Activated CD8-positive, alpha-beta memory T cell treated with anti-CD3 and anti-CD28 coated beads, Interleukin-2, amount 10 ng/mL, durations not matched to agents 7 days and 5 days (primary cell): ENCODE measurements at places on chromosomes 4 and X. TPM values are rescaled to one million over a fixed set of nuclear protein-coding genes. Genes with fewer than 3 reads are reported as not detected.

The SLC4A4 gene
- 2.5 TPM for total RNA-seq

The NPY1R gene
- total RNA-seq = not detected

The ARHGAP6 gene
- not detected for total RNA-seq

The SLC16A2 gene
- not detected for total RNA-seq

The PGAM4 gene
- total RNA-seq = not detected

The CXorf38 gene
- total RNA-seq = 22.8 TPM

The CHRNA9 gene
- total RNA-seq = 0.18 TPM

The RPA4 gene
- 0.52 TPM for total RNA-seq

The AREG gene
- total RNA-seq = 0.53 TPM

The WNK3 gene
- total RNA-seq = 0.21 TPM

The CT45A10 gene
- not detected for total RNA-seq

The FAM9B gene
- not detected for total RNA-seq

DNA sequence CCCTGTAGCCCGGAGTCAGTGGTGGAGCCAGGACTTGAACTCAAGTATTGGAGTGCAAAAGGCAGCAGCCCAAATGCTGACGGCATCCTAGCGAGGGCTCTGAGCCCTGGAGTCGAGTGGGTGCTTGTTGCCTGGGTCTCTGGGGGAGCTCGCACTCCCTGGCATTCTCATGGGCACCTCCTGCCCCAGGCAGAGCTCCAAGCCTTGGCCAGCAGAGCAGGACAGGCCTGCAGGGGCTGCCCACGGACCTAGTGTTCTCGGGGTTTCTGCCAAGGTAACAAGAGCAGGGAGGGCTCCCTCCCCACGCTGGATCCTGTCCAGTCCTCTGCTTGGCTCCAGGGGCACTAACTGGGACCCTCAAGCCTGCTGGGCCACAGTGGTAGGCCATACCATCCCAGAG lies 17.6 kb upstream of the WFS1 start:
- DNase-seq = no peak

DNA sequence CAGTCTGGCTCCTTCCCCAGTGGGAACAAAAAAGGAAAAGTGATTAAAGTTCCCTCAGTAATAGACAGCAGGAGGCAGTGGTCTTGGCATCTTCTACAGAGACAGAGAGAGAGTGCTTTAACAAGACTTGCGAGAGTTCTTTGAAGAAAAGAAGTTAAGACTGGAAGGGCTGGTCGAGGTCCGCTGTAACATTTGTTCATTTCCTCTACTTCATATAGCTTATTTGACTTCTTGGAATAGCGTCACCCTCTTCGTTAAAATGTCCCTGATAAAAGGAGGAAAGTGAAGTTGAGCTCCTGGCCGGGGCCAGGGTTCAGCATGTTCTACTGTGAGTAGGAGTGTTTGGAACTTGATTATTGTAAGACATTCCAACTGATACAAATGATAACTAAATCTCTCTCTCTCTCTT lies 179.8 kb downstream of the SLIT2 start:
- no peak for DNase-seq

DNA sequence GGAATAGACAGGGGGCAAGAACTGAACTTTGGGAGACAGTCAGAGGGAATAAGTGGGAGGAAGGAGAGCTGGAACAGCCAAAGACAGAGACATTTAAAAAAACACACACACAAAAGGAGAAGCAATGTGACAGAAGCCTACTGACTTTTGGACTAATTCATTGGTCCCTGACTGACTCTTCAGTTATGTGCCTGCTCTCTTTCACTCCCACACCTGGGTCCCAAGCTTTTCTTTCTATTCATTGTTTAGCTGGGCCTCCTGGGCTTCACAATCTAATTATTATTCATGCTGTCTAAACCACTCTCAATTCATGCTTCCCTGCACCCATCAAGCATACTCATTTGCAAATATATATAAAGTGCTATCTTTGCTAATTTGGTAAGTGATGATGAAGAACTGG lies 139.2 kb upstream of the IRS4 start:
- DNase-seq = no peak

DNA sequence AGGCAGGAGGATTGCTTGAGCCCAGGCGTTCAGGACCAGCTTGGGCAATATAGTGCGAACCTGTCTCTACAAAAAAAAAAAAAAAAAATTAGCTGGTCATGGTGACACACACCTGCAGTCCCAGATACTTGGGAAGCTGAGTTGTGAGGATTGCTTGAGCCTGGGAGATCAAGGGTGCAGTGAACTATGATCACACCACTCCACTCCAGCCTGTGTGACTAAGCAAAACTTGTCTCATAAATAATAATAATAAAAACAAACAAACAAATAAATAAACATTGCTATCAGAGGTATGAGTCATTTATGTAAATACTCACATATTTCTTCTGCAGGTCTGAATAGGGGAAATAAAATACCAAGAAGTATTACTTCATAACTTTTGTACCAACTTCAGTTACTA lies 1372.7 kb upstream of the AGA start:
- no peak for DNase-seq

DNA sequence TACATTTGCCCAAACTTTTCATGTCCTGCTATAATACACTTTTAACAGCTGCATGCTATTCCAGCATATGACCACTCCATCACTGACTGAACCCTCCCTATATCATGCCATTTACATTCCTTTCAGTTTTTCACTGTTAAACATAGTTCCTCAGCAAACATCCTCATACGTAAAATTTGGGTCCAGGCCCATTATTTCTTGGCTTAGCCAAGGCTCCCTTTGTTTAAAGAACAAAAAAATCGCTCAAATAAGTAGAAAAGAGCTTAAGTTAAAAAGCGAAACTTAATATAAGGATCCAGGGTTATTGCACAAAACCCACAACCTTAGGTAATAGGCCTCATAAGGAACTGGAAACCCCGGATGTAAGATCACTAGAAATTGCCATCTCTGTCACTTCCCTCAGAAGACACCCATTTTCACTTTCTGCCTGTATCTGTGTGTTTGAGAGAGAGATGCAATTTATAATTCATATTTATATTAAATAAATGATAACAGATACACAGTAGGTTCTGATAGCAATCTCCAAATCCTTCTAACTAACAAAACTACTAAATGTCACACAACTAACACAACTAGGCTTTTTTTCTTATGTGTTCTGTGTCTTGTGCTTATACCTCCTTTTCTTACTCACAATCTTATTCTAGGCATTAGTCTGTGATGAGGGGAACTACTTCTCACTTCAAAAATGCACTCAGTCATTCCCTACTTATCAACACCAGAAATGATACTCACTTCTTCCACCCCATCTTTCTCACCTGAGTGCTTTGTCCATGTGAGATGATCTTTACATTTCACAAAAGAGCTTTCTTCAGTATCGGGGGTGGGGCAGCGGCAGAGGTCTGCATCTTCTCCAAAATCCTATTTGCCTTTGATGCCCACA lies 59.9 kb upstream of the FAM241A start:
- no peak for DNase-seq

GRCh38 chr4:56937262-56937661 lies 29.6 kb downstream of the REST start:
- no peak for DNase-seq

DNA sequence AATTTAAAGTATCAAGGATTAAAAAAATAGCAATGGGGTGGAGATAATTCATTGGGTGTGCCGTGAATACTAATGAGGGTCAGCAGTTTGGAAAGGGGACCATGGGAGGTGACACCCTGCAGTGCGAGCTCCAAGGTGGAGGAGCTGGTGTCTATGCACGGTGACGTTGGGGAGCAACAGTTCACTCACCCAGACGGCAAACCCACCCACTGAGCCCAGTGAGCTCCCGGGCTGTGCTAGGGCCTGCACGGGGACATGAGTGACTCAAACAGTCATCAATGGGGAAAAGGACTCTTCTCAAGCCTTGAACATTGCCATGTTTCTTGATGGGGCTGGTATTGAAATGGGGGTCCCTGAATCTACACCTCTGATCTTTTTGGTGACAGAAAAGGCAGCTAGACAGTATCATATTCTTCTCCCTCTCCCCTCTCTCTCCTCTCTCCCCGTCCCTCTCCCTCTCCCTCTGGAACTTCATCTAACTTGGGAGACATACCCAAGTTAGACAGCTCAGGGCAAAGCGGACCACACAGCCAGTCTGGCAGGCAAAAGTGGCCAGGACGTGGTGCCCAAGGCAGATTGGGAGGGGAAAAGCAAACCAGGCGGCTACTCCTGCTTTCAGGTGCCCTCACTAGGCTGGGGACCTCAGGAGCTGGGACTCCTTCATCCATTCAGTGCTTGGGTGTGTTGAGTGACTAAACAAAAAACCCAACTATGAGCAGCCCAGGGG lies 26.3 kb upstream of the PPP2R2C start:
- no peak for DNase-seq

GRCh38 chr4:2364654-2365053 lies 53.8 kb downstream of the ZFYVE28 start:
- DNase-seq = peak; percentile 80

- DNase-seq = no peak
Measured at GRCh38 chrX:107894038-107894437, 68.4 kb downstream of the MID2 start.

DNA sequence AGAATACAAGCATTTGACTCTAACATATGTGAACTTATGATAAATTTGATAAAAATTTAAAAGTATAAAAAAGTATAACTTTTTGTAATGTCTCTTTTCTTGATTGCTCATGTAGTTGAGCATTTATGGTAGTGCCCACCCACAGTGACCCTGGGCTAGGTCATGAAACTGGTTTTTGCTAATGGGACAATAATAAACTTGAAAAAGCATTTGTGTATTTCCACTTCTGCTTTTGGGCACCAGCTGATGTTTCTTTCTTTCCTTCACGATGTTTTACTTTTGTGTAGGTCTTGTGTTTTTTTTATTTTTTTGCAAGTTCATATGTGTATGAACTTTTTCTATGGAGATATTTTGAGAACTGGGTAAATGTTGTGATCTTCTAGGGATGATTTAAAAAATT lies 313.1 kb downstream of the CBLL2 start:
- DNase-seq = no peak

- no peak for DNase-seq
Measured at GRCh38 chr4:25297528-25298242, 14.9 kb upstream of the ZCCHC4 start.

- peak; percentile 77 for DNase-seq
Measured at GRCh38 chr4:56909086-56909894, 1.6 kb downstream of the REST start.

DNA sequence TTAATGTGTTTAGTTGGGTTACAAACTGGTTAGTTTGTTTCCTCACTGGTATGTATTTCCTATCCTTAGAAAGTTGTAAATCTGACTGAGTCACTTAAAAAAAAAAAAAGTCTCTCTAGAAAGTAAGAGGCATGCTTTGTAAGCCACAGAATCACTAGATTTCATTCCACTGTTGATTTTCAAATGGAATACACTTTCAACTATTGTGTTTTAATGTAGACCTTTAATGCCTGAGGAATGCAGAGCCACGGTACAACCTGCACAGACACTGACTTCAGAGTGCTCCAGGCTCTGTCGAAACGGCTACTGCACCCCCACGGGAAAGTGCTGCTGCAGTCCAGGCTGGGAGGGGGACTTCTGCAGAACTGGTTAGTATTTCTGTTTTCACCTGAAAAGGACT lies 88.6 kb downstream of the HHIP start:
- DNase-seq = no peak

DNA sequence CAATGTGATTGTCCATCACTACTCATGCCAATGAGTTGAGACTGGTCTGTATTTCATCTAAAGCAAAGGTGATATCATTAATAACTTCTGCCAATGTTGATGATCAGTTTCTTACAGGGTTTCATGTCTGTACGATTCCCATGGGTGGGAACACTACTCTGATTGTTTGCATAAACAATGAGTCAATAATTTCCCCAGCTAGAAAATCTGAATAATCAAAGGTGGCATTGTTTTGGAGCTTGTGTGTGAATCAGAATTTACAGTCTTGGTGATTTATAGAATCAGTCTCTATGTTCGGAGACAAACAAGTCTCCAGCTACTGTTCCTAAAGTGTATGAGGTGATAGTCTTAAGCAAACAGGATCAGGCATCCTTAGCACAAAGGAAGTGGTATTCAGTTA lies 35.5 kb upstream of the PARM1 start:
- no peak for DNase-seq

DNA sequence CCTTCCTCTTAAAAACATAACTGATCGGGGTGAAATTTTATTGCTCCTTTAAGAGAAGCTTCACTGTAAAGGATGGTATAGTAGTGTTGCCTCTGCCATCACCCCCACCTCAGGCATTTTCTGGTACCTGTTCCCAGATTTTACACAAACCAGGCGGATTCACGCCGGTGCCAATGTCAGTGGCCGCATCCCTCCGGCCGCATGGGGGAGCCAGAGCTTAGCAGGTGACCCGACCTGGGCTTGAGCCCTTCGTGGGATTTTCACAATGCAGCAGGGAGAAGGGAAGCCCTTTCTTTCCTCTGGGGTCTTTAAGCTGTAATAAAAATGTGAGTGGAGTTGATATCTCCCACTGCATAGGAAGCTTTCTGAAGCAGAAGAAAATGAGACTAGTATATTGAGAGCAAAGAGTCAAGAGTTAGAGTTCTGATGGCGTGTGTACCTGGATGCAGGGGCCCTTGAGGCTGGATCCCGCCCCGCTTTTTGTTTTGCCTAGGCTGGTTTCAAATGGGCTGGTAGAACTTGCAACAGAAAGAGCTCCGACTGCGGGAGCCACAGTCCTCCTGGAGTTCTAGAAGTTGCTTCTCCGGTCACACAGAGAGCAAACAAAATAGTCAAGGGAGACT lies 59.4 kb downstream of the POLR2B start:
- DNase-seq = peak; percentile 44

DNA sequence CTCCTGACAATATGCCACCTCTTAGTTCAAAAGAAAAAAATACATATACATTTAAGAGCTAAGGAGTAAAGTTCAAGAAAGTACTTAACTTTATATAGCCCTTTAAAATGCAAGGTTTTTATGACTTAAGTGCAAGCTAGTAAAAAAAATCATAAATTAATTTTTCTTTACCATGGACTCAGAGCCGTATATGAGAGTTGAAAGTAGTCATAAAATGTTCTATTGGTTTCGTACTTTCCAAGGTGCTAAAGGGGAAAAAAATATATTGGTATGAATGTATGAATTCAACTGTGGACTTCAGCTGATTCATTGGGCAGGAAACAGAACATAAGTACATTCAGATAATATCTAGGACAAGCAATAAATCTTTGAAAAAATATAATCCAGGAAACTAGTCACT lies 869.8 kb upstream of the AGA start:
- DNase-seq = no peak

GRCh38 chr4:102388611-102389010 lies 43.3 kb upstream of the SLC39A8 start:
- no peak for DNase-seq

DNA sequence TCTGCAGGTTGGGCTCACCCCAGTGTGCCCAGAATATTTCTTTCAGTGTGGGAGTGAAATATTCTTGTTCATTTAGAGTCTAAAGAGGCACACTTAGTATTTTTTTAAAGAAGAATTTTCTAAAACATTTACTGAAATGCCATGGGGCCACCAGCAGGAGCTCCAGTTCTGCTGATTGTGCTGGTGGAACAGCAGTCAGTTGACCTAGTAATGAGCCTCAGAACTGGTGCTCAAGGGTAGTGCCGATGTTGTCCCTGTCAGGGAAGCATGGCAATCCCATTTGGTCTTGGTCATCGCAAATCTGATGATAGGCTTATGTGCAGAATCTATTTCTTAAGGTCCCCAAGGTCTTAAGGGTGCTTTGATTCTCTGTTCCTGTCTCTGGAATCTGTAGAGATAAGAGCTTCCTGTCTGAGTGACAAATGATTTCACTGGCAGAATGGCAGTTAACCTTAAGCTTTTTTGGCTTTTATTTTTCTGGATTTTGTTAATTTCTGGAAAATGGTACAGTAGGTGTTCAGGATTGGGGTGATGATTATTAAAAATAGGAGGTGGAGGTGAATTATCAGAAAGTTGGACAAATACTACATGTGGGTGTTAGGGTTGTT lies 31.3 kb downstream of the JADE1 start:
- no peak for DNase-seq

GRCh38 chr4:68148800-68149685 lies 19.4 kb upstream of the TMPRSS11F start:
- DNase-seq = no peak
